ENCODE measurements at places on chromosomes 7 and 10. TPM values are rescaled to one million over a fixed set of nuclear protein-coding genes. Genes with fewer than 3 reads are reported as not detected.
A peak's percentile ranks its signal among the peaks of the same experiment; 100 is the strongest.

DNA sequence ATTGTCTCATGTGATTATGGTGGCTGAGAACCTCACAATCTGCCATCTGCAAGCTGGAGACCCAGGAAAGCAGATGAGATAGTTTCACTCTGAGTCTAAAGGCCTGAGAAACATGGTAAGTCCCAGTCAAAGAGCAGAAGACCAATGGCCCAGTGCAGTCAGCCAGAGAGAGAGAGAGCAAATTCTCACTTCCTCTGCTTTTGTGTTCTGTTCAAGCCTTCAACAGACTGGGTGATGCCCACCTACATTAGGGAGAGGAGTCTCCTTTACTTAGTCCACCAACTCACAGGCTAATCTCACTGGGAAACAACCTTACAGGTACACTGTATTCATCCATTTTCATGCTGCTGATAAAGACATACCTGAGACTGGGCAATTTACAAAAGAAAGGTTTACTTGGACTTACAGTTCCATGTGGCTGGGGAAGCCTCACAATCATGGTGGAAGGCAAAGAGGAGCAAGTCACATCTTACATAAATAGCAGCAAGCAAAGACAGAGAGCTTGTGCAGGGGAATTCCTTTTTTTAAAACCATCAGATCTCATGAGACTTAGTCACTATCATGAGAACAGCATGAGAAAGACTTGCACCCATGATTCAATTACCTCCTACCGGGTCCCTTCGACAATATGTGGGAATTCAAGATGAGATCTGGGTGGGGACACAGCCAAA lies 4.7 kb upstream of the FRMPD2 start:
- no peak overlapping the region for H3K27ac ChIP-seq
- no peak overlapping the region for H3K4me3 ChIP-seq
- no peaks in the 10 kb centered on the region for H3K36me3 ChIP-seq

The SH2D4B gene
- not detected for total RNA-seq

The MNX1 gene
- total RNA-seq: 0.47 TPM

DNA sequence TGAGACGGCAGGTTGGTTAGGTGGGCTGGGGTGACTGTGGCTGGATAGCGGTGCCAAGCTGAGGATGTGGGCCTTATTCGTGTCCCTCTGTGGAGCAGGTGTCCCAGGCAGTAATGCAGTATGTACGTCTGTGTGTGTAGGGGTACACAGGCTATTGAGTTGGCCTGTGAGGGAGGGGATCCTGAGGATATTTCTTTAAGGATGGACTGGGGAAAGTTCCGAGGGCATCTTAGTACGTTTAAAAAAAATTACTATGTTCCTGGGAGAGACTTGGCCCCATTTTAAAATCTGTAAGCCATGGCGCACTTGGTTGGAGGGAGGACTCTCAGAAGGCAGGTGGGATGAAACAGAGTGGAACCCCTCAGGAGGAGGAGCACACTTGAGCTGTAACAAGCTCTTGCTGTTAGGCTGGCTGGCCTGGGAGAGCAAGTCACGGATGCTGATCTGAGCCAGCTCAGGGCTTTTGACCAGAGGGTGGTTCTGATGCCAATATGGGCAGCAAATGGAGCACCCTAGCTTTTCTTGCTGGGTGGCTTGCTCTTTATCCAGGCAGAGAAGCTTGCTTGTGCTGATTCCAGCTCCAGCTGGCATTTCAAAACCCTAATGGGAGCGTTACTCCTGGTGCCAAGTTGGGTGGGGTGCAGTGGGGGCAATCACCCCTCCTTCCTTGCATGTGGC lies 765 bp downstream of the WBP1L start:
- H3K4me1 ChIP-seq: peaks cover 24% of the 10 kb centered on the region
- peaks cover 31% of the 10 kb centered on the region for H3K36me3 ChIP-seq
- H3K27ac ChIP-seq: peak overlapping the region; percentile 97
- H3K4me3 ChIP-seq: peak overlapping the region; percentile 91

GRCh38 chr10:114821293-114821914 lies at the start of gene FHIP2A:
Gene FHIP2A (plus strand): TSS chr10:114821780. CDS start chr10:114822079, 299 bp downstream.
- no peaks in the 10 kb centered on the region for H3K36me3 ChIP-seq
- peak; percentile 71 for DNase-seq
- H3K27me3 ChIP-seq: no peaks in the 10 kb centered on the region
- peak within 1 kb of the TSS; percentile 85 for H3K4me3 ChIP-seq
- H3K4me1 ChIP-seq: peaks cover 20% of the 10 kb centered on the region
- H3K27ac ChIP-seq: peak within 1 kb of the TSS; percentile 97

The RNF148 gene
- 0.63 TPM for total RNA-seq

GRCh38 chr10:86668297-86669165 lies at the start of gene LDB3:
Gene LDB3 (plus strand): TSS chr10:86668511. CDS start chr10:86668692, 181 bp downstream.
- H3K36me3 ChIP-seq: no peaks in the 10 kb centered on the region
- H3K4me1 ChIP-seq: peaks cover 7% of the 10 kb centered on the region
- H3K27me3 ChIP-seq: no peaks in the 10 kb centered on the region
- peak; percentile 34 for DNase-seq

DNA sequence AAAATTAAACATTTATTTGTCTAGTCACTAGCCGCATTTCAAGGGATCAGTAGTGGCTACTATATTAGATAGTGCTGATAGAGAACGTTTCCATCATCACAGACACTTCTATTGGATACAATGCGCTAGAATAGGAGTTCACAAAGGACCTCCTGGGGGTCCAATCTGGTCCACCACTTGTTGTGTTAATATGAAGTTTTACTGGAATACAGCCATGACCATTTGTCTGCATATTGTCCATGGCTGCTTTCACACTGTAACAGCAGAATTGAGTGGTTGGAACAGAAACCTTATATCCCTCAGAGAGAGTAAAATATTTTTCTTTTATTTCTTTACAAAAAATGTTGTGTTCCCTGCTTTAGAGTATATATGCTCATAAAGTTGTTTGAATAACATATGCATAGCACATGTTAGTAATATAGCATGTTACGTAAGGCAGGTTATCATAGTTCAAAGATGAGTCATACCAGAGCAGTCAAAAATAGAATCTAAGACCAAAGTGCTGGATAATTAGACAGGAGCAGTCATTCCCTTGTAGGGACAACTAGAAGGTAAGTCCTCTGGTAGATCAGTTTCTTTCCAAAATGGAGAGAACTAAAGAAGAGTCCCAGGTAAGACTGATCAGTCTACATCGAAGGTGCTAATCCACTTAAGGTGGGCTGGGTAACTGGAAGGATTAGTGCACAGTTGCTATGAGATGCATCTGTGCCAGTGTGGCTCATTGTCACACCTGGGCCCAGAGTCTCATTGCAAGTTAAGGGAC lies 14.9 kb downstream of the BZW2 start:
- H3K27ac ChIP-seq: peak overlapping the region; percentile 24
- no peak overlapping the region for H3K4me3 ChIP-seq
- H3K36me3 ChIP-seq: peaks cover 19% of the 10 kb centered on the region
- no peaks in the 10 kb centered on the region for H3K27me3 ChIP-seq
- peak; percentile 70 for DNase-seq

The KCNIP2 gene
- total RNA-seq: 2.6 TPM

The ANKRD22 gene
- not detected for total RNA-seq

All from MCF 10A (cell line).